Glomerular endothelial cell (primary cell): ENCODE measurements at places on chromosomes 12 and 14. TPM values are rescaled to one million over a fixed set of nuclear protein-coding genes. Genes with fewer than 3 reads are reported as not detected.
A peak's percentile ranks its signal among the peaks of the same experiment; 100 is the strongest.

Gene OVCH1
- total RNA-seq = not detected in 2 replicates

GRCh38 chr12:116489116-116489515 lies 70.1 kb upstream of the MAP1LC3B2 start:
- no peak for DNase-seq

- no peak for DNase-seq
Observed at GRCh38 chr12:19410211-19410610, 29.1 kb upstream of the AEBP2 start.

Gene TCL1B
- not detected in 2 replicates for total RNA-seq

GRCh38 chr12:14290951-14291350 lies 74.5 kb upstream of the ATF7IP start:
- no peak for DNase-seq

DNA sequence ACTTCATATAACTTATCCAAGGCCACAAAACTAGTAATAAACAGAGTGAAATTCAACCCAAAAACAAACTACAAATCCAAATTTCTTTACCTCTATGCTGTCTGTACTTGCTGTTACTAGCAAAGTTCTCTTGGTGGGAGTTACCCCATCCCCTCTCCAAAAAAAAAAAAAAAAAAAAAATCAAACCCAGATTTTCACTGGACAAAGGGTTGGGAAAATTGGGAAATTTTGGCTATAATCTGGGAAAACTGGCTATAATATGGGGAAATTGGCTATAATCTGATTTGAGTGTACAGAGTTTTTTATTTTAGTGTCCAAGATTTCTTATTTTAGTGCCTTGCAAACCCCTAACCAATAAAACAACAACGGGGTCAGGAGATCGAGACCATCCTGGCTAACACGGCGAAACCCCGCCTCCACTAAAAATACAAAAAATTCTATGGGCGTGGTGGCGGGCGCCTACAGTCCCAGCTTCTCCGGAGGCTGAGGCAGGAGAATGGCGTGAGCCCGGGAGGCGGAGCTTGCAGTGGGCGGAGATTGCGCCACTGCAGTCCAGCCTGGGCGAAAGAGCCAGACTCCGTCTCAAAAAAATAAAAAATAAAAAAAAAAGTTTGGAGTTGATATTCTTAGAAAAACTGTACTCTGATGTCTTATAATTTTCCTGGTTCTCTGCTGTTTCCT lies 148.4 kb downstream of the CHST11 start:
- DNase-seq = no peak

- no peak for DNase-seq
Observed at GRCh38 chr14:87656315-87656714, 336.7 kb downstream of the GALC start.

Gene KIF26A
- 8.0 and 19.8 TPM in 2 replicates for total RNA-seq

Gene SLC5A8
- total RNA-seq = not detected in 2 replicates

Gene CD163
- total RNA-seq = not detected in 2 replicates

Gene CCDC38
- total RNA-seq = 0.24 TPM in 1 of 2 replicates, not detected in the other

Gene YY1
- 37.6 and 47.5 TPM in 2 replicates for total RNA-seq

Gene GLS2
- total RNA-seq = 0.58 TPM in 1 of 2 replicates, not detected in the other

- DNase-seq = no peak
Observed at GRCh38 chr12:112945515-112945914, 7.2 kb downstream of the OAS3 start.

Gene CPM
- total RNA-seq = 2.0 and 4.4 TPM in 2 replicates

DNA sequence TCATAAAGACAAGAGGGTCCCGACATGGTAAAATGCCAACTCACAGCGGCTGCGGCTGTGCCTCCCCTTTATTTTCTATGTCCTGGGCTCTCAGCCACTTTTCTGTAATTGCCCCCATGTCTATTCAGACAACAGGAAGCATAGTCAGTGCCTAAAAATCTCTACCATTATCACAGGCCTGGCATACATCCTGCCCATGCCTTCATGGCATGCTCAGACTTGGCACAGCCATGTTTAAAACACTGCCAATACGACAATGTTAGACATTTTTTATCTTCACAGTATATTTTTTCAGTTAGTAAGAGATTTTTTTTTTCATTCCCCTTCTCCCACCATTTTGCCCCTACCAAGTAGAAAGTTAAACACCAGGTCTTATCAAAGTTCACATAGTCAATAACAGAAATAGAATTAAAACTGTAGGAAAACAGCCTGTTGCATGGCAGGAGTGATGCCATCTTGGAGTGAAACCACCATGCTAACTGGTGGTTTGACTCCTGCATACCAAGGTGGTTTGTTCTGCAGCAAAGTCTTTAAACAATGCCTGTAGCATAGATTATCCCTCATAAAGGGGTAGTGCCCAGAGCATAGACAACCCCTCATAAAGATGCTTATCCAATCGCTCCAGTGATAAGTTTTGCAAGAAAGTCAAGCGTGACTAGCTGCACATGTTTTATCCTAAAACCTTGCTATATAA lies 18.9 kb upstream of the CERS5 start:
- peak; percentile 54 for DNase-seq

Gene LBHD2
- total RNA-seq = not detected in 2 replicates

Gene TAS2R10
- 0.15 and 1.1 TPM in 2 replicates for total RNA-seq

- DNase-seq = no peak
Observed at GRCh38 chr12:20105943-20106342, 262.4 kb upstream of the PDE3A start.

DNA sequence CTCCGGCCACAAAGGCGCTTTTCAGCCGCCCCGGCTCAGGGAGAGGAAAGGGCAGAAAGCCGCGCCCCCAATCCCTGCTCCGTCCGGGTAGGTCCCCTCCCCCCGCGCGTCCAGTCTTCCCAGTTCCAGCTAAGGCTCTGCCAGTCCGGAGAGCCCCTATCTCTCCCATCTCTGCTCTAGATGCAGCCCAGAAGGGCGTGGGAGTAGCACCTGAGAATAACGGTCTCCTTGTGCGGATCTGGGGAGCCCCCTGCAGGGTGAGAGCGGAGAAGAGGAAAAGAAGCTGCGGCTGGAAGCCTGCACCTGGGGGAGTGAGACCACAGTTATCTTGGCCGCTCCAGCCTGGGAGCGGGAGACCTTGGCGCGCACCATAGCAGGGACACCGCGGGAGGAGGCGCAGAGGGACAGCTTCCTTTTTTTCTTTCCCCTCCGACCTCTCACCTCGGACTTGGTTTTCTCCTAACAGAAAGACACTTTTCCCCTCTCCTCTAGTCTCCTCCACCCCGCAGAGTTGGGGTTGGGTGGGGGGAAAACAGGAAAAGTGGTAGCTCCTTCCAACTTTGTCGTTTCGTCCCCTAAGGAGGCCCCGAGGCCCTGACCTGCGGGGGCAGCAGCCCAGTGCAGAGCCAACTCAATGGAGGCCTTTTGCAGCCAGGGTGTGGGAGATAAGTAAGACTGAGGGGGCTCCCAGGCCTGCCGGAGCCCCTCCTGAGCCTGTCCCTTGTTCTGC lies 2.4 kb downstream of the DHH start:
- no peak for DNase-seq

Gene FOXG1
- total RNA-seq = not detected in 2 replicates

DNA sequence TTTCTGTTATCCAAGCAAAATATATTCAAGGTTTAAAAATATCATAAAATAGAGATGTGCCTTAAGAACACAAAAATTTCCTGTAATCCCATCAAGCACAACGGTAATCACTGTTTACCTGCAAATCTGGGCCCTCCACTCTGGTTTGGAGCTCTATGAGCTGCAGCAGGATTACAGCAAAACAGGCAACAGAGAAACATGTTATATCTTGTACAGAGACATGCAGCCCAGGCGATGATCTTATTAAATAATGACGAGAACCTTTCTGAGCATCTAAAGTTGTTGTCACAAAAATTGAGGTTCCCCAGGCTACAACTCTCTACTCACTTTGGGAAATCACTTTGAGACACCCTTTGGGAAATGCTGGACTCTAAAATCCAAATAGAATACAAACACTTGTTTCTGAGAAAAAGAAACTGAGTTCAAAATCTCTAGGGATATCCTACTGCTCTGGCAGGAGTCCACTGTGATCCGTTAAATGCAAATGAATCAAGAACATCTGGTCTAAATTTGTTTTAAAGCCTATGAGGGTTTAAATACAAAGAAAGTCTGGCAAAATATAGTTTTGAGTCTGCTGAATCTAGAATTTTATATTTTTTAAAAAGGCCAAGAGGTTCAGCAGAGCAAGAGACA lies 36.3 kb downstream of the STON2 start:
- DNase-seq = no peak

DNA sequence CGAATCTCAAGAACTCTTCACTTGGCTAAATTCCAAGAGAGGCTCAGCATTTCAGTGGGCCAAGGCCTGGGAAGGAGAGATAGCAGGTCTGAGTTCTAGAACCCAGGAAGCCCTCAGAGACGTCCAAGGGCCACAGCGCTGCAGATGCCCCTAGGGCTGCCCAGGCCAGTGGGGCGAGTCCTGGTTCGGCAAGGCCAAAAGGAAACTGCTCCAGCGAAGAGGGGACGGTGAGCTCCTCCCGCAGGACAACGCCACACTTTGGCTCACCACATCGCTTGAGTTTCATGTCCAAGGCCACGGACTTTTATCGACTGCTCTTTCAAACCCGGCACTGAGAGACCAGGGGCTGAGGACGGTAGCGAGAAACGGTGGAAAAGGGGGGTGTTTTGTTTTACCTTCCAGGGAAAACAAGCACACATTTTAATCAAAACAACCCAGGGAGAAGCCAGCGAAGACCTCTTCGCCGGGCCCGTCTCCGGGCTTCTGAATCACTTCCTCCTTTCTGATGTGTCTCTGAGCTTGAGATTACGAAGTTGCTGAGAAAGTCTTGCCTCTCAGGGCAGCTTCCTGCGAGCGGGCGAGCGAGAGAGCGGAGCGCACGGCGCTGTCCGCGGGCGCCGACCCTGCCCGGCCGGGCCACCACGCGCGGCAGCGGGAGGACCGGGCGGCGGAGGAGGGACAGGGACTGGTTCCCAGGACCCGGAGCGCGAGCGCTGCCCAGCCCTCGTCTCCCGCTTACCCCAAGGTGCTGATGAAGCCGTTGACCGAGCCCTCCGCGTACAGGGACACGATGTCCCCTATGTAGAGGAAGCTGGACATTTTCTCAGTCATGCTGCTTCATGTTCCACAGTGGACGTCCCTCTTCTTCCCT lies 808 bp downstream of the ITPR2 start:
- no peak for DNase-seq

DNA sequence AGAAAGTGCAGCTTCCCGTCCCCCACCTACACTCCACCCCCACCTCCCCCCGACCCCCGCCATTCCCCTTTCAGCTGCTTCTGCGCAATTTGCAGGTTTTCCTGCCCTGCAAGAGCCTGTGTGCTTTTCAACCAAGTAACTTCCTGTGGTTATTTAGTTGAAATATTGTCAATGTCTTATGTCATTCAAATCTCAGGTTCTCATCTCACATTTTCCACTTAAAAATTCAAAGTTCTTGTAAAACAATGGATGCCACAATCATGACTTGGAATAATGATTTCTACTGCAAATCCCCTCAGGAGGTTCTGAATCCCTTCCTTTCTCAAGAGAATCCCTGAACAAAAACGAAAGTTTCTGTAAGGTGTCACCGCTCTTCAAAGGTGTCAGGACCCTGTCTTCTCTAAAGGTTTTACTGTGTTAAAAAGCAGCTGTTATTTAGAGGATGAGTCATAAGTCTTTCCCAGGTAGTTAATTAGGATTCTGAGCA lies 31.6 kb downstream of the WBP11 start:
- no peak for DNase-seq
